D341Med (cell line): ENCODE measurements at places on chromosomes 6 and 20.

DNA sequence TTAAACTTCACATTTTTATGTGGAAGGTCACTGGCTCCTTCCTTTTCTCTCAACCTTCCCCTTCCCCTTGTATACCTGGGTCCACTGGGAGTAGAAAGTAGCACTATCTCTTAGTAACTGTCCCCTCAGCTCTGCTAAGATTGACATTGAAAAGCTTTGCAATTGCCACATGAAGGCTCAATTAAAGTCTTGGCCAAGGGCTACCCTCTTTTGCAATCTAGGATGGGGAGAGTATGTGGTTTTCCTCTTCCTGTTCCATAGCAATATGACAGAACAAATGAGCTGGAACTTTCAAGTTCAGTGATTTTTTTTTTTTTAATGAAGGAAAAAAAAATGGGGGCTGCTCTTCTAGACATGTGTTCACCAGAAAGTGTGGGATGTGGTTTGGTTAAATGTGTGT is 37.1 kb downstream of the PROKR2 start:
- DNase-seq, result no peak

GRCh38 chr6:17392978-17393891 is at the start of gene CAP2:
TSS of gene CAP2 (plus strand) at chr6:17393595. CDS start at chr6:17421556, 27,961 bp downstream.
- DNase-seq, result peak; percentile 86

- peak; percentile 61 for DNase-seq
Observed at GRCh38 chr6:5149891-5150290, 64.8 kb downstream of the PPP1R3G start.

DNA sequence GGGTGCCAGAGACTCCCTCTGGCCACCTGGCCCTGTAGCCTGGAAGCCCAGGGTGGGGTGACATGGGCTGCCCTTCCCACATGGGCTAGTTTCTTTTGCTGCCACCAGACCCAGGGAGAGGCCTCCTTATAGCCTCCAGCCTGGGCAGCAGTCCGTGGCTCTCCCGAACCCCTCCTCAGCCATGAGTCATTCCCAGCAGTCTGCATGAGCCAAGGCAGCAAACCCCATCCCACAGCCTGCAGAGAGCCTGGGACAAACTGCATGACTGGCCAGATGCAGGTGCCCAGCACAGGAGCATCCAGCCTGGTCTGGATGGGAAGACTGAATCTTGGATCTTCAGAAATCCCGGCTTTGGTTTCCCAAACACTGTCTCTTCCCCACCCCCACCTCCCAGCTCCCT is 75.7 kb downstream of the MRPL14 start:
- DNase-seq, result no peak

DNA sequence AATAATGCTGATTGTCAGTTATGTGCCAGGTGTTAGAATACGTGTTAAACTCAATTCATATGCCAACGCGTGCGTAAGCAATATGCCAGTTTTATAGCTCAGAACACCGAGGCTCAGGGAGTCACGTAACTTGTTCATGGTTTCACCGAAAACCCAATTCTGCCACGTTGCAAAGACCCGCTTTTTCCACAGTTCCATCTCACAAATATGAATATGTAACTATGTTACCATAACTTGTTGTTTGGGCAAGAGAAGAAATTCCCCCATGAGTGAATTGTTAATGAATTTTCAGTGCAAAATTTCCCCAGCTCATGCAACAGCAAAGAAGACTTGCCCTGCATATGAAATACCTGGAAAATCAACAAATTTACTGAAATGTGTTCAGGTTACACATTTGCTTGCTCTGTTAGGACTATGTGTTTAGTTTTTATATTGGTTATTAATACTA is 30.1 kb downstream of the SF3B5 start:
- DNase-seq, result no peak

DNA sequence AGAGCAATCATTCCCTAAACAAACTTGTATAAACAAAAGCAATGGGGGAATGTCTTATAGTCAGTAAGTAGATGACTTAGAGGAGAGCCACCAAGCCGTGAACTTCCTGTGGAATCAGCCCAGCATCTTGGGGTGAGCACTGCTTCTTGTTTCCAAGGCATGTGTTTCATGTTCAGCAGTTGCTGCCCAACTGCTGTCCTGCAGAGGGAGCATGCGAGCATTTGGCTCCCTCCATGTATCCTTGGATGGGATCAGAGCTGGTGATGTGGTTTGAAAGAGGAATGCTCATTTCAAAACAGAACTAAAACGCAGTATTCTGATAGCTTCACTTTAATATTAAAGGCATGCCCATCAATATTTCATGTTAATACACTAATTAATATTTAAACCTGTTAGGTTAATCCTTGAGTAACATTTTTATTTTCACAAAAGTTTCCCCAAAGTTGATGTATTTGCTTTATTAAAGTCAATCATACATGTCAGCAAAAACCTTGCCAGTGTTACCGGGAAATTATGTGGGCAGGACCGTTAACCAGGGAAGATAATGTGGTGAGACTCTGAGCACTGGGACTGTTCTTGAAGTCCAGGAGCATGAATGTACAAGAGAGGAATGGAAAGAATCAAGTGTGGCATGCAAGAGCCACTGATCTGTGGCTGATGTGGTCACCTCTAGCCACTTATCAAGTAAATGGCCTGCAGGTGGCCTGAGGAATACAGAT is 172.1 kb upstream of the GGTLC1 start:
- peak; percentile 77 for DNase-seq
